HFFc6 (cell line): ENCODE measurements at places on chromosomes 2 and 18.
A peak's percentile ranks its signal among the peaks of the same experiment; 100 is the strongest.

- no peak for DNase-seq
Observed at GRCh38 chr2:53708988-53709387, 58.6 kb upstream of the CHAC2 start.

DNA sequence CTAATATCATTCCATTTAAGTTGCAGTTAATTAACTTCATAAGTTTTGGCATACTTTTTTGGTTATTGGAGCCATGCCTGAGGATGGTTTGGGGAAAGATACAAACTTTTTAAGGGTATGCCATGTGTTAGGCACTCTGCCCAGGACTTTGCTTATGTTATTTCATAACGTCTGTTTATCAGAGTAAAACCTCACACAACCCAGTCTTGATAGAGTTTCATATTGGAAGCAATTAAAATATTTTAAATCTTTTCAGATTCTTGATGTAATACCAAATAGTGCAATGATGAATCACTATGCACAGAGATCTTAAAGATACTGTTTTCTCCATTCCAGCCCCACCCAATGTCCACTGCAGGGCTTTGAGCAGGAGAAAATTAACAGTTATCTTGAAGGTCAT is 529.1 kb upstream of the HNMT start:
- DNase-seq, result peak; percentile 23

DNA sequence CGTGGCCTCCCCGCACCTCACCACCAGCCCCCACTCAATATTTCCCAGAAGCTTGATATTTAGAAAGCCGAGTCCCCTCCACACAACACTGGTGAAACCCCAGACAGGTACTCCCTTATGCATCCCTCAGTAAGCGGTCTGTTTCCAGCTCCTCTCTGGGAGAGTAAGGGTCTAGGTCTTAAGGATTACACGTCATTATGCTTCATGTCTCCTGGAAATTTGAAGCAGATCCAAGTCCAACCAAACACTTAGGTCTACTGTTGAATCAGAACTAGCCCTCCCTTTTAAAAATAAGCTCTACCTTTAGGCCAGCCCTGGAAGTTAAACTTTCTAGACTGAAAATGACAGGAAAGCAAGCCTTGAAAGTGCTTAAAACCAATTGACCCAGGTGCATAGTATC is 1.5 kb upstream of the OST4 start:
- no peak for DNase-seq

- no peak for DNase-seq
Observed at GRCh38 chr2:181196401-181196800, 216.0 kb downstream of the UBE2E3 start.

DNA sequence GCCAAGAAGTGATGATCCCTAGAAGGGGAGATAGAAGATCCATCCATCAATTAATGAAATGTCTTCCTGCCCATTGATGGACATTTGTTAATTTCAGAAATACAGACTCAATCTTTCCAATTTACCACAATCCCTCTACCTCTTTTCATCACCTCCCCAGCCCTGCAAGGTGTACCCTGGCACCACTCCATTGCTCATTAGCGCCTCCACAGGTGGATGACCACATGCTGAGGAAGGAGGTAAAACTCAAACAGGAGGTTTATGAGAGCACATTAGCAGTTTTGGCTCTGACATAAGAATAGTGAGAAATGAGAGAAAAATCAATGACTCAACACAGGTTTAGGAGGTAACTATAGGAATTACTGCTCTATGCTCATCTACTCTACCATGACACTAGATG is 208.0 kb downstream of the C1D start:
- no peak for DNase-seq
